Fibroblast of lung (primary cell): ENCODE measurements at places on chromosomes 4 and X. TPM values are rescaled to one million over a fixed set of nuclear protein-coding genes. Genes with fewer than 3 reads are reported as not detected.

Gene STK32B
- total RNA-seq, result under 0.01 and 0.50 TPM in 2 replicates

Gene NAAA
- total RNA-seq, result 15.9 and 50.7 TPM in 2 replicates

Gene NHS
- total RNA-seq, result 2.1 and 3.8 TPM in 2 replicates

Gene CC2D2A
- 26.5 and 30.9 TPM in 2 replicates for total RNA-seq

Gene EVC2
- 15.9 and 16.5 TPM in 2 replicates for total RNA-seq
